Erythroblast (primary cell): ENCODE measurements at places on chromosomes 4 and X.

DNA sequence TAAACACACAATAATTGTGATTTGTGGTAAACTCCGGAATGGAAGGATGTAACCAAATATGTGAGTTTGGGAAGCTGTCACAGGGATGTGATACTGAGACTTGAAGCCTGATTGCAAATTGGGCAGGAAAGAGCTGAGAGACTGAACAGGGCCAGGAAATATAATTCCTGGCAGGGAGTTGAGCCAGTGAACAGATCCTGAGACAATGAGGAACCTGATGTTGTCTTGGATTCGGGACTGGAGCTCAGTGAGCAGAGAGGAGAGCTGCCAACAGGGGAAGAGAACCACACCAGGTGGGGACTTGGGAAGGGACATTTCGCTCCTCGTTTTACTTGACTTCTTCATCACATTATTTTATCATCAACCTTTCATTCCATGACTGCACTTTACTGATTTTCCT is 386.0 kb downstream of the TLL1 start:
- no peak for DNase-seq

- no peak for DNase-seq
These were observed 14.0 kb downstream of the MTM1 start for GRCh38 chrX:150582338-150582948.

DNA sequence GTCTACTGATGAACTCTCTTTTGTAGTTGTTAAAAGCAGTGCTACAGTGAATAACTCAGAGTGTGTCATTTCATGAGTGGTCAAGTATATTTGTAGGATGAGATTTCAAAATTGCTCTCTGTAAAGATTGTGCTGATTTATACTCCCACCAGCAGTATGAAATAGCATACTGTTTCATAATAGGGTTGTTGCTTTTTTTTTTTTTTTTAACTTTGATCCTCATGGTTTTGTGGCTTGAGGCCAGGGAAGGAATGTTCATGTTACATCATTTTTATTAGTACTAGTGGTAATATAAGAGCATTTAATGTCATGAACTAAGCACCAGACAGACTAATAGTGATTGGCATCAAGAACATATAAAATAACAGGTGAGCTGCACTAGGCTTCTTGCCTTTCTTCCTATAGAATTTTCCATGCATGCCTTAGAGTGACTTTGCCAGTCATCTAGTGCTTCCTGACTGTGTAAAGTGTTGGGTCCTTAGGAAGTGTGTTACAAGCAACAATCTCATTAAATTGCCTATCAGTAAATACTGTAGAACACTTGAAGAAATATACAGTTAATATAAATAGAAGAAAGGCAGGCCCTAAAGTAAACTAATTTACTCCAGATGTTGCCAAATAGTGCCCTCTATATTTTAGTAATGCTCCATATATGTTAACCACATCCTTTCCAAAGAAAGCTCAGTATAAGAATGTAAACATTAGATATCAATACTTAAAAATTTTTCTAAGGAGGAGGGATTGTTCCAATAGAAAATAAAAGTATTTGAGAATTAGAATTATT is 38.6 kb upstream of the MSMO1 start:
- DNase-seq = no peak

- DNase-seq = no peak
These were observed 158.8 kb upstream of the NDST4 start for GRCh38 chr4:115272185-115272584.

DNA sequence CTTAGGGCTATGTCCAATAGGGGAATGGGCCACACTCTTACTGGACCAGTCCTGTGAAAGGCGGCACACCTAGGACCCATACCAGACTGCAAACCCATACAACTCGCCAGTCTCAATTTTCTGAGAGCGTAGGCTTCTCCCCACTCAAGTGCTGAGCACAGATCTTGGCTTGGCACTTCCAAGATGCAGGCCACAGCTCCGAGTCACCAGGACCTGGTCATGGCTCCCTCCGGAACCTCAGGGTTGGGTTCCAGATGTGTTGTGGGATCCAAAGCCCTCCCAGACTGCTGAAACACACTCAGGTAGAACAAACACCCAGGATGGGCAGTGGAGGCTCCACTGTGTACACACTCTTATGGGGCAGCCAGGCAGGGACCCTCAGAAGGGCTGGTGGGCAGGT is 103.3 kb downstream of the TMEM144 start:
- DNase-seq = no peak

DNA sequence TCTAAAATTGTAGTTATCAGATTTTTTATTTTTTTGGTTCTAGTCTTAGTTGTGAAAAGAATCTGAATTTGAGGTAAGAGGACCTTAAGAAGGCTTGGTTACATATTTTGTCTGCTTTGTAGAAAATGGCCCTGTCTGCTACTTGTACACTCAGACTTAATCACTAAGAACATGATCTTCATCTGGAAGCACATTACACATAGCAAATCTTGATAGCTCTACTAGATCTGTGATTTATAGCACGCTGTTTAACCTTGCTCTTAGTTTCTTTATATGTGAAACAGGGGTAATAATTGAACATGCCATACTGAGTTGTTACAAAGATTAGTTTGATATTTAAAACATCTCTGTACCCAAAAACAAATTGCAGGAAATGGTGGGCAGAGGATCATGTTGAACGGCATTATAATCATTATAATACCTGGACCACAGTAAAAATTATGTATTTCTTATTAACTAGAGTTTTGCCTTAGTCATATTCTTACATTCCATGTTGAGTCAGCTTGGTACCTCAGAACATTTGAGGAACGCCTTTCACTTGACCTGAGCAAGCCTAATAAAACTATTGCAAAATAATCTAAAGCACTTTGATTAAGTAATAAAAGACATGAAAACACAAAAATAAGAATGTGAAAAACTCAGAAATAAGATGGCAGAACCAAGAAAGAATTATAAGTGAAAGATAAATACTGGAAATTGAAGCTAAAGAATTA is 738.0 kb upstream of the AADAT start:
- no peak for DNase-seq

- DNase-seq = no peak
These were observed 368.9 kb upstream of the CTSO start for GRCh38 chr4:156322592-156322991.

GRCh38 chrX:2548711-2549423 is 48.1 kb upstream of the DHRSX start:
- no peak for DNase-seq

- DNase-seq = no peak
These were observed 10.8 kb downstream of the LRP2BP start for GRCh38 chr4:185384930-185385331.

DNA sequence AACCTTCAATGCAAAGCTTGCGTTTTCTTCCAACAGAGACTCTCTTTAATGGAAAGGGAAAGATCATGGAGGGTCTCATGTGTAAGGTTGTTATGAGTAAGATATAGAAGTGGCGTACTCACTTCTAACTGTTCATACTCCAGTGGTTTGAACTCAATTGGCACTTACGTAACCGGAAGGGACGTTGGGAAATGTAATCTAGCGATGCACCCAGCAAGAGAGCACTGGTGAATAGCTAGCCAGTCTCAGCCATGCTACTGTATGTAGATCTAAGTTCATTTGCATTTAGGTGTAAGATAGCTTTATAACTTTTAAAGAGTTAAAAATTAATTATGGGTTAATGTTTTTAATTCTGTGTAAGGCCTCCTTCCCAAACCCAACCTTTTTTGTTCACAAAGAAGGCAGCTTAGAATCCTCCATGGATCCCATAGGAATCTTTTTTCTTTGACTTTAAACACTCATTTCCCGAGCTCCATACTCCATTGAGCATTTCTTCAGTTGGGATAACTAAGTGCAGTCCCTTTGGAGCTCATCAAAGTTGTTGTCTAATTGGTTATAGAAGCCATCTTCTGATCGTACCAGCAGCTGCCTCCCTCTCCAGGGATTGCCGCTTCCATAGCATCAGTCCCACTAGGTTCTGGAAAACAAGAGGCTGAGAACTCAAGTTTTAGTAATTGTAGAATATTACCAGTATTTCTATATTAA is 191.1 kb downstream of the RAPGEF2 start:
- DNase-seq = no peak

DNA sequence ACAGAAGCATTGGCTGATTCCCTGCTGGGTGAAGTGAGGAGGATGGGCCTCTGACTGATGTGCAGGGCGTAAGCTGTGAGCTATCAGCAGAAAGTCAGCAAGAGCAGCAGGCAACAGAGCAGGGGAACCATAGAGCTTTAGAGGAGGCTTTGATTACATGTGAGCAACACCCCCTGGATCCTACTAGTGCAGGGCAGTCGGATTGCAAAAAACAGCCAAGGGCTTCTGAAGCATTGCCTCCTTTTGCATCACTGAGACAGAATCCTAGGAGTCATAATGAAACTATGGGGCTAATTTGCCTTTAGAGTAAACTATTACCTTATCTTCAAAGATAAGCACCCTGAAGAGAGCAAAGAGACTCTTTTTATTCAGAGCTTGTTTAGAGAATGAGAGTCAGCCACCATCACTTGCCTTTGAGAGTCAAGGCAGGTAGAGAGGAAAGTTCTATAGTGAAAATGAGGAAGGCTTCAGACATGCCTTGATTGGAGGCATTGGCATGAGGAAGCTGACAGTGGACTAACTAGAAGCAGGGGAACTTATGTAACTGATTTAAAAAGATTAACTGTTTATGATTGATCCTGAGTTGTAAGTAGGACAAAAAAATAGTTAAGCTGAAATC is 420.3 kb downstream of the PDHA2 start:
- peak; percentile 14 for DNase-seq

DNA sequence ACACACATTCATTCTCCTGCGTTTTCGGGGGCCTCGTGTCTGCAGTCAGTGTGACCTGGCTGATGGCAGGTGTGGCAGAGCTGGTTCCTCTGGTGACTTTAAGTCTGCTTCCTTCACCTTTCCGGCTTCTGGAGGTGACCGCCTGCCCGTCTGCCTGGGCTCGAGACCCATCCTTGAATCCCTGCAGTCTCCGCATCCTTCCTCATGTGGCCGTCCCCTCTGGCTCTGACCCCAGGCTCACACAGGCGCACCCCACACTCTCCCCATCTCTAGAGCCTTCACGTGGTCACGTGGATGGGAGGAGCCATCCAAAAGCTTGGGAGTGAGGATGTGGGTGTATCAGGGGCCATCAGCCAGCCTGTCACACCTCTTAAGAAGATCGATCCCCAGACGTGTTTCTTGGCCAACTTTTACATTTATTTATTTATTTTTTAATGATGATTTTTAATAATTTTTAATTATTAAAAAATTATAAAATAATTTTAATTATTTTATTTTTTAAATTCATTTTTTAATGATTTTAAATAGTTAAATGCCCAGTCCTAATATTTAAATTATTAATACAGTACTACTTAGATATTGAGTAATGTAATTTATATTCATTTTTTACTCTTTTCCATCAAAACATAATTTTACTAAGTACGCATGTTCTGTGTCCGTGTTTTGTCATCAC is 20.9 kb downstream of the RGS12 start:
- no peak for DNase-seq

- no peak for DNase-seq
These were observed 37.3 kb upstream of the MBTPS2 start for GRCh38 chrX:21802054-21802670.

GRCh38 chr4:82704156-82704555 is 94.4 kb downstream of the SCD5 start:
- DNase-seq = no peak

GRCh38 chr4:40317916-40318658 is 17.0 kb upstream of the CHRNA9 start:
- DNase-seq = no peak

DNA sequence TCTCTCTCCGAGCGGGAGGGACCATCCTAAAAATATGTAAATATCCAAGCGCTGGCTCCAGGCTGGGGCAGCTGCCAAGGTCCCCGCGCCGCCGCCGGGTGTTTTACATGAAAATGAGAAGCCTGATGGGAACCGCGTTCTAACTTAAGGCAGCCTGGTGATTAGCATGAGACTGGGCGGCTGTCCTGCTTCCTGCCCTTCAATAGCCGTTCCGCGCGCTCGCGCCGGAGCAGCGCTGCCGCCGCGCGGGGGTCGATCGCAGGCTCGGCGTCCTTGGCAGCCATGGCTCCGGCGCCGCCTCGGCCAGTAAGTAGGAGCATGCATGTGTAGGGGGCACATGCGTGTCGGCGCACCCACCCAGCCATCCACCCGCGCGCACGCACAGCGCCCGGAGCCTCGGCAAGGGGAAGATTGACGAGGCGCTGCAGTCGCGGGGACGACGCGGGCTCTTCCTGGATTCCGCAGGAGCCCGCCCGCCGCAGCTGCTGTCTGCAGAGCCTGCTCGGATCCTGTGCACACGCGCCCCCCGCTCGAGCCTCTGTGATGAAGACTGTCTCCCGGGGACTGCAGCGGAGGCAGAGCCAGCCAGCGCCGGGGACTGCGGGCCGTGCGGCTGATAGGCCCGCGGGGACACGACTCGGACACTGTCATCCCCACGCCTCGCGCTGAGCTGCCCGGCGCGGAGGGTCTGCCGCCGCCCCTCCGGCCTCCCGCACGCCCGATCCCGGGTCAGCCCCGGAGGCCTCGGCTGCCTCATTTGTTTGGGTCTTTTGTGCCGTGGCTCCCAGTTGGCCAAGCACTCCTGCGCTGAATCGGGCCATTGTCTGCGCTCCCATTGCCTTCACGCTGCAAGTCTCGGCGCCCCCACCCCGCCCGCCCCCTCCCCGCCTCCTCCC is 734 bp downstream of the STOX2 start:
- no peak for DNase-seq

DNA sequence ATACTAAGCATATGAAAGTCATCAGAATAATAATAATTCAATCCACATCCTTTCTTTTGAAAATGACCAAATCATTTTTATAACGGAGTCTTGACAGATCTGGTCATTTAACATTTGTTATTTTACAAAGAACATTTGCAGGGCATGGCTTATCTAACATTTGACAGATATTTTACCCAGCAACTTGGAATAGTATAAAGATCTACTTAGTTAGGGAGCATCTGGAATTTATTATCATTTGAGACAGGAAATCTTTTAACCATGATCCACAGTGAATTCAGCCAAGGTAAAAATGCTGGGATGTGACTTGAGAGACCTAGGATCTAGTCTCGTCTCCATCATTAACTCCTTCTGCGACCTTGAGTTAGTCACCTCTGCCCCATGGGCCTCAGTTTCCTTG is 22.4 kb downstream of the STARD8 start:
- no peak for DNase-seq

- no peak for DNase-seq
These were observed 35.0 kb upstream of the APLN start for GRCh38 chrX:129689796-129690195.
